ENCODE measurements at places on chromosomes 13 and 19.

DNA sequence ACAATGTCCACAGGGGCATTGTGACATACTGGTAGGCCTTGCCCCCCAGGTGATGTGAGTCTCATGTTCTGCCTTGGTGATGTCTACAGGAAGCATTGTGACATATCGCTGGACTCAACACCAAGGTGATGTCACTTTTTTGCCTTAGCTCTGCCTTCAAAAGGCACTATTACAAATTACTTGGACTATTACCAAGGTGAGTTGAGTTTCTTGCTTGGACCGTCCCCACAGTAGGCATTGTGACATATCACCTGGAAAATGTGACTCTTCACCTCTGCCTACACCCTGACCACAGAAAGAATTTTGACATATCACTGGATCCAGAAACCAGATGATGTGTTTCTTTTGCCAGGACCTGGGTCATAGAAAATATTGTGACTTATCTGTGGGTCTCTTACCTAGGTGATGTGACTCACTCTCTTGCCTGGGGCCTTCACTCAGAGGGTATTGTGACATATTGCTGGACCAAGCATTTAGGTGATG is 60.6 kb upstream of the ZNF724 start:
- DNase-seq: no peak

GRCh38 chr19:54521022-54521859 is 18.6 kb downstream of the LAIR2 start:
- DNase-seq: no peak

GRCh38 chr19:33175886-33176669 is 18.1 kb upstream of the LRP3 start:
- no peak for DNase-seq

GRCh38 chr13:110200276-110200870 is 106.6 kb downstream of the COL4A1 start:
- DNase-seq: no peak

DNA sequence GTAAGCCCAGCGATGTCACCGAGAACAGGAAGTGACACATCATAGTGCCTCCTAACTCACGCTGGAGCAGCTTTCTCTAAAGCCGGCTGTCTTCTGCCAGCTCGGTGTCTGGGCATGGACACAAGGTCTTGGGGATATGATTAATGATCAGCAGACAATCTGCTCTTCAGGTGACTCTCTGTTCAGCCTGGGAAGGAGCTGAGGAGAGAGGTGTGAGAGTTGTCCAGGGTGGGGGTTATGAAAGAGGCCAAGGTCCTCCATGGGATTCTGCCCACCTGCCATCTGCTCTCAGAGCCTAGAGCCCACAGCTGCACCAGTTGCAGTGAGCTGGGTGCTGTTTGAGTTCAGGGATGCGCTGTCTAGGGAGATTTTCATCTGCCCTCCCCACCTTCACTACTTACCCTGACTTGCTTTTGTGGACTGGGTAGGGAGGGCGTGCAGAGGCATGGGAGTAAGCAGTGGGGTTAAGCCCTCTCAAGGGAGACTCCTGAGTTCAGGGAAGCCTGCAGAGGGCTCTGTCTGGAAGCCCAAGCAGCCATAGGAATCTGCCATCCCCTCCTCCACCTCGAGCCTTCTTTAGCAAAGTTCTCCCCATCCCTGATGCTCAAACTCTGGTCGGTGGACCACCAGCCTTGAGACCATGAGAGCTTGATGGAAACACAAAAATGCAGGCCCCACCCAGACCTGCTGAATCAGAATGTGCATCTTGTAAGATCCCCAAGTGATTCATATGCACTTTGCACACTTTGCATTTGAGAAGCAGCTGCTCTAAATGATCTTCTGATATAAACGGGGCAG is 539.7 kb downstream of the RFC3 start:
- DNase-seq: no peak

- DNase-seq: no peak
Measured at GRCh38 chr13:108069521-108070210, 145.7 kb downstream of the LIG4 start.

DNA sequence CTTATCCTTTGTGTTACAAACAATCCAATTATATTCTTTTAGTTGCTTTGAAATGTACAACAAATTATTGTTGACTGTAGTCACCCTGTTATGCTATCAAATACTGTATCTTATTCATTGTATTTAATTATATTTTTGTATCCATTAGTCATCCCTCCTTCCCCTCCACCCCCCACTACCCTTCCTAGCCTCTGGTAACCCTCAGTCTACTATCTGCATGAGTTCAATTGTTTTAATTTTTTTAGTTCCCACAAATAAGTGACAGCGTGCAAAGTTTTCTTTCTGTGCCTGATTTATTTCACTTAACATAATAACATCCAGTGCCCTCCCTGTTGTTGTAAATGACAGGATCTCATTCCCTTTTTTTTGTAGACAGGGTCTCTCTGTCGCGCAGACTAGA is 4.5 kb downstream of the SAE1 start:
- no peak for DNase-seq

- no peak for DNase-seq
Measured at GRCh38 chr13:102688306-102688973, 6.4 kb downstream of the METTL21C start.

- no peak for DNase-seq
Measured at GRCh38 chr13:95552208-95552538, 347 bp upstream of the CLDN10 start.

DNA sequence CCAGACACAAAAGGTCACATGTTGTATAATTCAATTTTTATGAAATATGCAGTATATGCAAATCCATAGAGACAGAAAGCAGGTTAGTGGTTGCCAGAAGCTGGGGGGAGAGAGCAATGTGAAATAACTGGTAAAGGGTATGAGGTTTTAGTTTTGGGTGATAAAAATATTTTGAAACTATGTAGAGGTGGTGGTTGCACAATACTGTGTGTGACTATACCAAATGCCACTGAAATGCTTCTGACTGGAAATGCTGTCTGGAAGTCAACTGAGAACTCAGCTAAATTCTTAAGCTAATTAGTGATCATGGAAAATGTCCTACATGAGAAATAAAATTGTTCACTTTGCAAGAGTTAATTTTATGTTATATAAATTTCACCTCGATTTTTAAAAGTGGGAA is 65.3 kb upstream of the RXFP2 start:
- no peak for DNase-seq

- no peak for DNase-seq
Measured at GRCh38 chr13:40252676-40253075, 413.8 kb downstream of the FOXO1 start.

DNA sequence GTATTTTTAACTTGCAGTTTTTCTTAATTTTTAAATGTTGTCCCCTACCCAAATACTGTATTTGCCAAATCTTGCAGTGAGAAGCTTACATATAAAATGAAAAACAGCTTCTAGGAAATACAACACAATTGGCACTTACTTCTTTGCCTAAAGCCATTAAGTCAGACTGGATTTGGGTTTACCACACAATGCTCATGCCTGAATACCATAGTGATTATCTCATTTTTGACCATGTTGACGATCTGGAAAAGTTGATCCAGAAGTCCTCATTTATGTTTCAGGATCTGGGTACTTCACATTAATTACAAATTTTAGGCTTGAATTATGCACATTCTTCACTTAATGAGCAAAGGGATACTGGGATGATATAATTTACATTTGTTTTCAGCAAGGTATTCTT is 2.4 kb downstream of the RNF6 start:
- DNase-seq: no peak

- DNase-seq: no peak
Measured at GRCh38 chr19:3039641-3040077, 10.6 kb upstream of the TLE2 start.

GRCh38 chr19:1097810-1098176 is 2.6 kb upstream of the POLR2E start:
- no peak for DNase-seq

DNA sequence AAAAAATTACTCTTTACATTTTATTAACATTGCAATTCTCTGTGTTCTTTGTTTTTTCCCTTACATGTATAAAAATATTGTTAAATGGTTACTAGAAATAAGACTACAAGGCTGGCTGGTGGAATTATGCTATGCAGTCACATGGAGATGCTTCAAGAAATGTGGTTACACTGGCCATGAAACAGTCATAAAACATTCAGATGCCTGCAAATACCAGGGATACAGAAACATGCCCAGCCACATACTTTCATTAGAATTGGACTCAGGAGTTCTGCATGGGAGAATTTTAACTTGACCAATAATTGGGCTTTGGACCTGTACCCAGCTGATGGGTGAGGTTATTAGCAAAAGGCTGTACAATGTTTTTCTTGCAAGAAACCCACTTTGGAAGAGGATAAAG is 1407.7 kb upstream of the SLC10A2 start:
- no peak for DNase-seq

DNA sequence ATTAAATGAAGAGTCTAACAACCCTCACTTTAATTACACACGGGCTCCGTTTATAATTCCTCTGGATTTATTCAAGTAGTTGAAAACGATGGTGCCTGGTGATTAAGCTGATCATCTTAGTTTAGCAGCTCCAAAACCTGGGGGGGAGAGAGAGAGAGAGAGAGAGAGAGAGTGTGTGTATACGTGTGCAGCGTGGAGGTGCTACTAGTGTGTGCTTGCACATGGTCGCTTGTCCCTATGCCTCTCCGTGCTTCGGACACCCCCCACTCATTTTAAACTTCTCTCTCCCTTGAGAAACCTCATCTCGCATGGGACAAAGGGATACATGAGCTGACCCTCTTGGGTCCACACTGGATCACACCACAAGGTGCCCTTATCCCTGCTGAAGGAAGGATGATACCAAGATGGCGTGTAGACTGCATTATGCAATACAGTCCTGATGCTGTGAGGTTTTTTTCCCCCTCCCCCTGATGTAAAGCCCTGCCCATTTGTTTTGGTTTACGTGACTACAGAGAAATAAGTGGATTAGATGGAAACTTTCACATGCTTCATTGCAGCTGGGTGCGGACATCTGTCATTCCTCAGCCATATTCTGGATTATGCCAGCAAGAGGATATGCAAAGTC is 320.8 kb downstream of the ZNF536 start:
- no peak for DNase-seq

GRCh38 chr13:96089749-96090239 is at the start of gene HS6ST3:
HS6ST3 (plus strand) TSS chr13:96090107.
- DNase-seq: no peak

DNA sequence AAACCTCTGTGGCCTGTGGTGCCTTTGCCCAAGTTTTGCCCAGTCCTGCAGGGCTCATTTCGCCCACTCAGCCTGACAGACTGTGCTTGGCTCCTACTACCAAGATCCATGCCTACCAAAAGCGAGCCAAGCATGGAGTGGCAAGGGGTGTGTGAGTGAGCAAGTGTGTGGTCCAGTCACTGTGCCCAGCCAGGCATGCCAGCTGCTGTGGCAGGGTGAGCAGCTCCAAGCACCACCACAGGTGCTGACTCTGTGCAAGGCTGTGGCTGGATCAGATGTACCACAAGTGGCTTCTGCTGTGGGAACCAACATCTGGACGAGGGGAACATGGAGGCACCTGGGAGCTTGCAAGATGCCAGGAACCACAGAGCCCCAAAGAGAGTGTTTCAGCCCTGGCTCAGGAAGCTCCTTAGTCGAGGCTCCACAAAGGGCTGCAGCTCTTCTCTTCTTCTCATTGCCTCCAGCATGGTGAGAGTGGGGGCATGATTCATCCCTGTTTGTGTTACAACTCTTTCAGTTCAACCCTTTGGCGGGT is 1564.2 kb upstream of the MIR17HG start:
- no peak for DNase-seq

GRCh38 chr13:43583321-43583720 is 203.5 kb downstream of the ENOX1 start:
- DNase-seq: no peak

GRCh38 chr13:33583398-33583797 is 234.6 kb upstream of the RFC3 start:
- DNase-seq: no peak
